ENCODE measurements at places on chromosomes 7 and 10.

DNA sequence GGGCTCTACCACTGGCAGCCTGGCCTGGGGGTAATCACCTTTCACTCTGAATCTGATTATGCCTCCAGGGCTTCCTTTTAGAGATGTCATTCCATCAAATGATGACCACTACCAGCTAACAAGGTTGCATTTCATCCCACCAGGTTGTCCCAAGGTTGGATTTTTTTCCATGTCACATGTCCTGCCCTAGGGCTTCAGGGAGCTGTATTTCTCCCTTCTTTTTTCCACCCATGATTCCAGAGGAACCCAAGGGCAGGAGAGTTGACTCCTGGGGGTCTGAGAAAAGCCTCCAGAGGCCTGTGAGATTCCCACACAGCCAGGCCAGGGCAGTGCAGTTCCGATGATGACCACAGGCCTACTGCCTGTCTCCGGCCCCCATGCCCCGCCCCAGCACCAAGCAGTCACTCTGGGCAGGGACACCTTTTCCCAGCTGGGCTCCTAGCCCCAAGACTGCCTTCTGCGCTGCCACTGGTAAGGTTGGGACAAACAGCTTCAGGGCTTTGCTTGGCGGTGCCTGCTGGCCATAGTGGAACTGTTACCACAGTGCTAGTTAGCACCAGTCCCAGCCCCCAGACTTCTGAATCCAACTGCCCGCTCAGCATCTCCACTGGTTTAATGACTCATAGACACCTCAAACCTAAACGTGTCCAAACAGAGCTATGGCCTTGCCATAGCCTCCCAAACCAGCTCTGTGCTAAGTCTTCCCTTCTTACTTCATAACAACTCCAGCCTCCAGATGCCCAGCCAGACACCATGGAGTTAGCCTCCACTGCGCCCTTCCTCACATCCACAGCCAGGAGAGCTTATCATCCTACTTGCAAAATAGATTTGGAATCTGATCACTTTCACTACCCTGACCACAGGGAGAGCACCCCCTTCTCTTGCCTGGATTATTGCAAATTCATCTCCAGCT is 133.7 kb downstream of the ARHGAP22 start:
- ATAC-seq = no peak

GRCh38 chr10:26368463-26368862 is 69.7 kb upstream of the APBB1IP start:
- no peak for ATAC-seq

DNA sequence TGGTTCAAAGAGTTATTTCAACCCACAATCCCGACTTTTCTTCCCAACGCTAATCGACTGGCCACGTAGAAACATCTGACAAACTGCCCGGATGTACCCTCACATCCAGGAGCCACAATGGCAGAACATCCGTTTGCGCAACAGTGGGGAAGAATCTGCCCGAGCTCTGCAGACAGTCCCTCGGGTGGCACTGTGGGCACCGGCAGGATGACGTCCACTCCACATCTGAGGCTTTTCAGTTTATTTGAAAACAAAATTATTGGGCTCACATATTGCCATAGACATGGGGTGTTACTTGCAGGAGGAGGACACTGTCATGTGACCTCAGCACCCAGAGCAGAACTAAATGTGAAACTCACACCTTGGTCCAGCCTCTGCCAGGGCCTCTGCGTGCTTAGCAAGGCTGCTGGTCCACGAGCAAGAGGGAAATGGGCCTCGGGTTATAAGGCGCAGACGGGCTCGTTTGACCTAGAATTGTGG is 84.1 kb downstream of the MKI67 start:
- no peak for ATAC-seq

DNA sequence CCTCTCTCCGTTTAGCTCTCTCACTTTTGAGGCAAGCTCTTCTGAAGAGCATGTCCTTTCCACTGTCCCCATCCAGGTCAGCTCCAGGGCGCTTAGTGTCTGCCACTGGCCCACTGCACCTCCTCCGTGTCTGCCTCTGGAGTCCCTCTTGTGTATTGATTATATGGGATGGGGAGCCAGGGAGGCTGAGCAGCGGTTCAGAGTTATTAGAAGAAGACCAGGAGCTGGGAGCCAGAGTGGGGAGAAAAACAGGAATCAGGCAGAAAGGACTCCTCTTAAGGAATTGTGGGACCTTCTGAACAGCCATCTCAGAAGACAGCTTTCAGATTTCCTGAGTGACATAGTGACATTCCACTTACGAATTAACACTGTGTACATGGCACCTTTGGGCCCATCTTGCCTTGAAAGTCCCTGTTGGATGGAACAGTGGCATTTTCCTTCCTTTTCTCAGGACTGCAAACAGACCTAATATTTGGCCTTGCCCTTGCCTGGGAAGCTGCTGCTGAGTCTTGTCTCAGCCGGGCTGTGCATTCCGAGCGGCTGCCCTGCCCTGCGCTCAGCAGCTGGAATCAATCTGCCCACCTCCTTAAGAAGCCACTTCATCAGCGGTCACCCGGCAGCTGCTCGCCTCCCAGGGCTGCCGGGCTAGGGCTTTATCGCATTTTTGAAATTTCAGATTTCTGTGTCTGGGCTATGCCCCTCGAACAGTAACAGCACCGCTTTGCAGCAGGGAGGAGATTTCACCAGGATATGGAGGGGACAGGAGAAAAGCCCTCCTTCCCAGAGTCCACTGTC is 81.1 kb upstream of the PRKG1 start:
- ATAC-seq = no peak

DNA sequence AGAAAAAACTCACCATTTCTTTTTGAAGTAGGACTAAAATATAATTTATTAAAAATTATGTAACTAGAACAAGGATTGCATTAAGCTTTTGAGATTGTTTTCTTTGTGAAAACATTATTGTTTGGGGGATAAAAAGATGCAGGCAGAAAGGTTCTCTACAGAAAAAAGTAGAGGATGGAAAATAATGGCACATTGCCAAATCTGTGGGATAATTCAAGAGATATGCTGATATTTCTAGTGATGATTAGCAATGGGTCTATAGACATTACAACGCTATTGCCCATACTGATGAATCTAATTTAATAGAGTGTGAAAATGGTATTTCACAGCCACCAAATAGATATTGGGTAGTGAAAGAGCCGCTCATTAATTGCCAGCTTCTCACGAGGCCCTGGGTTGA is 204.3 kb downstream of the RAPGEF5 start:
- ATAC-seq = no peak

- no peak for ATAC-seq
Observed at GRCh38 chr10:95860166-95860940, 47.4 kb upstream of the CC2D2B start.

Measured in activated T-helper 17 cell treated with anti-CD3 and anti-CD28 coated beads, Interleukin-2, amount 50 U/mL, for 72 hours (primary cell).